Activated CD8-positive, alpha-beta memory T cell treated with anti-CD3 and anti-CD28 coated beads for 4 hours (primary cell): ENCODE measurements at places on chromosomes 16 and 17.

DNA sequence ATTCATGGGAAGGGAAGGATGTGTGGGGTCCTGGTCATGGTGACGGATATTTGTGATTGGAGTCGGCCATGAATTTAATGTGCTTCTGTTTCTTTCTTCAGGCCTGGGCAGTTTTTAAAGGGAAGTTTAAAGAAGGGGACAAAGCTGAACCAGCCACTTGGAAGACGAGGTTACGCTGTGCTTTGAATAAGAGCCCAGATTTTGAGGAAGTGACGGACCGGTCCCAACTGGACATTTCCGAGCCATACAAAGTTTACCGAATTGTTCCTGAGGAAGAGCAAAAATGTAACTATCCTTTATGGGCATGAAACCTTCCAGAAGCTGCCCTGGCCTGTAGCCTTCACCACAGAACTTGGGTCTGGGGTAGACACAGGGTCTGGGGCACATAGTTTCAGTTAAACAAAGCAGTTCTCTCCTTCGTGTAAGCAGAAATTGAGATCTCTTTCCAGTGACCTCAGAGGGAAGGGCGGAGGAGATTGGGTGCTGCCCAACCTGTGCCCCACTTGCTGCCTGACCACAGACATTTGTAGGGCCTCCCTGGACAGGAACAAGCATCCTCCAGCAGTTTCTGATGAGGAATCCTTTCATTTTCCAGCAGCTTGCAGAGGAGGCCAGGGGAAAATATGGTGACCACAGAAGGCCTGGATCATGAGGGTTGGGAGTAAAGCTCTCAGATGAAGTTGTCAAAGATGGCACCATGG, 10.1 kb downstream of the IRF8 start:
- DNase-seq, result no peak

GRCh38 chr16:77457046-77457445, 22.2 kb upstream of the ADAMTS18 start:
- DNase-seq, result no peak

- peak; percentile 51 for DNase-seq
Measured at GRCh38 chr16:81745704-81746558, 33.2 kb upstream of the PLCG2 start.

DNA sequence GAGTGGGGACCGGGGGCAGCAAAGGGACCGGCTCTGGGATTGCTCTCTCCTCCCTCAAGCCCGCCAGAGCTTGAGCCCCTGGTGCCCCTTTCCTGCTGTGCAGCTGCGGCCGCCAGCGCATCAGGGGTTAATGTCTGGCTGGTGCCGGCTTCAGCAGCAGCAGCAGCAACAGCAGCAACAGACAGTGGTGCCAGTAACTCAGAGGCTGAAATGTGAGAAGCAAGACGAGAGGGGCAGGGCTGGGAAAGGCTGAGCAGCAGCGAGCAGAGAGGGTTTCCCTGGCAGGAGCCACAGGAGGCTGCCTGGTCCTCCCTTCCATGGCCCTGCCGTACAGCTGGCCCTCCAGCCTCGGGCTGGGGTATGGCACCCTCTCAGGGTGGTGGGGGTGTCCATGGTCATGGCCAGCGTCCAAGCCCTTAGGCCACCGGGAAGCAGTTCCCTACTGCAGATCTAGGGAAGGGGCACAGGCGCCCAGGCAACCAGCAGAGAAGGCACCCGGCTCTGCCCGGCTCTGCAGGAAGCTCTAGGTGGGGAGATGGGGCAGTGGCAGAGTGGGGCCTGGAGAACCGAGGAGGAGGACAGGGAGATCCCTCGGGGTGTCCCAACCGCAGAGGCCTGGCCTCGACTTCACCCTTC, 21.1 kb upstream of the TFAP4 start:
- no peak for DNase-seq

DNA sequence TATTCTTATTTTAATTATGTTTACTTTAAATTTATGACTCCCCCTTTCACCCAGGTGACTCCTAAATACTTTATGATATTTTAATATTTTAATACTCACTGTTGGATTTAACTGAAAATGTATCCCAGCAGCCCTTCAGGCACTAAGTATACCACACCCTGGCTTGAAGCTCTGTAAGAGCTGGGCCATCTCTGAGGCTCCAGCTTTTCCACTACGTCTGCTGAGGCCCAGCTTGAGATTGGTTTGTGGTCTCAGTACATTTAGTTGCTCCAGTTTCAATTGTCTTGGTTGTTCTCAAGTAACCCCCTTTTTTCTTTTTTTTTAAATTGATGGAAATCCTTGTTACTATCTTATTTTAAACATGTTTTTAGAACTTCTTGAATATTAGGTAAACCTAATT, 27.0 kb upstream of the CAPNS2 start:
- DNase-seq, result no peak

DNA sequence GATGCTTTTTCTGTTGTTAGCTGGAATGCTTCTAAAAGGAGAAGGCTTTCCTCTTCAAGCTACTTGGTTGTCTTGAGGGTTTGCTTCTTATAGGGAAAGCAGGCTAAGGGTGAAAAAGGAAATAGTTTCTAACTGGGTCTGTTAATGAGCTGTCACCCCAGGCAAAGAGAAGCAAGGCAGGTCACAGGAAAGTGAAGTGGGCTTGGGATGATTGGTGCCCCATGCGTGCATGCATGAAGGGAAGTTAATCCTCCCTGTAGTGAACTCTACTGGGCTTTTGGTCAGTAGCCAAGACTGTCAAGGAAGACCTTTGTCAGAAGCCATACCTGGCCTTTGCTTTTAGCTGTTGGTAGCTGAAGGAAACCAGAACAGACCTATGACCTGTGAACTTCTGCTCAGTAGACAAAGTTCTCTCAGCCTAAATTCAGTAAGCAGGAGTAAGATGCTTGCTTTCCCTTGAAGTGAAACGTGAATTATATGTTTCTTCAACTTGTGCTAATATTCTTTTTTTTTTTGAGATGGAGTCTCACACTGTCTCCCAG, 16.5 kb downstream of the TENT4B start:
- DNase-seq, result no peak

DNA sequence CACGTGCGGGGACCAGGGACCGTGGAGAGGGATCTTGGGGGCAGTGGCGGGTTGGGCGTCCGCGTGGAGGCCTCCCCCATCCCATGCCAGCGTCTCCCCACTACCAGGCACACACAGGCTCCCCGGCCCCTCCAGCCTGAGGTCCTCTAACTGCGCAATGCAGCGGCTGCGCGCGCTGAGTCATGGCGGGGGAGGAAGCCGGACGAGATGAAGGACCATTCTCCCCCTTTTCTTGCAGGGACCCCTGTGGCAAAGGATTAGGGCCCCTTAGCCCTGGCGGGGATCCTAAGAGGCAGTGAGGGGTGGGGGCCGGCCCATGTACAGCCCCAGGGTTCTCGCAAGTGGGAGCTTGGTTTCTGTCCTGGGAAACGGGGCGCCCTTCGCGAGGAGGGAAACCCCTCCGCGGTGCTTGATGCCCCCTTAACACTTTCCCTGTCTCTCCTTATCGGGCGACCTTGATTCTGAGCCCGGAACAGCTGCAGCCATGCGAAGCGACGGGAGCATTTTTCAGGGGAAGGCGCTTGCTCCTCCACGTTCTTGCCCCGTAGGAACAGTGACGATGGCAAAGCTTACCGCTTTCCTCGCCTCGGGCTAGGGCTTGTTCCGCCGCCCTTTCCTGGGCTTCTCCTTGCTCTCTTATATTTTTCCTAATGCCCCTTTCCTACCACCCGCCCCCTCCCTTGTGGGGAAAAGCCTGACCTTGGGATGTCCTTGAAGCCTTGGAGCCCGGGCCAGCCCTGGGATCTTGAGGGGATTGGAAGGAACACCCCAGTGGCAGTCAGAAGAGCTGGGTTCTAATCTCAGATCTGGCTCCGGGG, 592 bp downstream of the ALDOA start:
- no peak for DNase-seq

DNA sequence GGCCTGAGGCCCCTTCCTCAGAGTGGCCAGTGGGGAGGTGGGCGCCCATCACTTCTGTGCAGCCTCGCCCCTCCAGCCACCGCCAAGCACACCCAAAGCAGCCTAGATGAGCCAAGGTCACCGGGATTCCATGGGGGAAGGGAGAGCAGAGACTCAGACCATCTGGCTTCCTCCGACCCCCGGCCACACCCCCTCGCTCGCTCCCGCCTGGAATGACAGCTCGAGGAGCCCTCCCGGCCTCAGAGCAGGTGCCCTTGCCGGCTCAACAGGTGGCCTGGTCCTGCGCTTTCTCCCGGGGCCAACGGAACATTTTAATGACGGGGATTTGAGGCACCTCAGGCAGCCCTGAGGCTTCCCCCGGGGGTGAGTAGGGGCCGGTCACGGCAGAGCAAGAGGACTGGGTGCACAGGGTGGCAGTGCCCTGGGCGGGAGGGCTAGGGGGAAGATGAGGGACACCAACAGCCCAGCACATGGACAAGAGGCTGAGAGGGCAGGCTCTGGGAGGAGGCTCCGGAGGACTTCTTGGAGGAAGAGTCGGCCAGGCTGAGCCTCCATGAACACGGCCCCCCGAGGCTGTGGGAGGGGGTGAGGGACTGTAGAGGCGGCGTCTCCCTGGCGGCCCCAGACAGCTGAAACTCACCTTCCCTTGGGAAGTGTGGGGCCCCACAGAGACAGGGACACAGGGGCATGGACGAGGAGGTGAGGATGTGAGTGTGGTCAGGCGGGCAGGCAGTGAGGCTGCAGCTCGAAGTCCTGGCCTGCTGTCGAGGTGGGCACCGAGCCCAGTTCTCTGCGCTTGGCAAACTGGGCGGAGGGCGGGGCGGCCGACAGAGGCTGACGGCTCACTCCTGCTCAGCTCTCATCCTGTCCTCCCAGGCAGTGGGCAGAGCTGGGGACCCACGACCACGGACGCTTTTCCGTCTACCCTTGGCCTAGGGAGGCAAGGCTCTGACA, 12.5 kb upstream of the C1QTNF8 start:
- DNase-seq, result no peak

- no peak for DNase-seq
Measured at GRCh38 chr17:31211352-31212012, 85.6 kb downstream of the OMG start.

- DNase-seq, result no peak
Measured at GRCh38 chr17:53166731-53167130, 656.0 kb upstream of the KIF2B start.

DNA sequence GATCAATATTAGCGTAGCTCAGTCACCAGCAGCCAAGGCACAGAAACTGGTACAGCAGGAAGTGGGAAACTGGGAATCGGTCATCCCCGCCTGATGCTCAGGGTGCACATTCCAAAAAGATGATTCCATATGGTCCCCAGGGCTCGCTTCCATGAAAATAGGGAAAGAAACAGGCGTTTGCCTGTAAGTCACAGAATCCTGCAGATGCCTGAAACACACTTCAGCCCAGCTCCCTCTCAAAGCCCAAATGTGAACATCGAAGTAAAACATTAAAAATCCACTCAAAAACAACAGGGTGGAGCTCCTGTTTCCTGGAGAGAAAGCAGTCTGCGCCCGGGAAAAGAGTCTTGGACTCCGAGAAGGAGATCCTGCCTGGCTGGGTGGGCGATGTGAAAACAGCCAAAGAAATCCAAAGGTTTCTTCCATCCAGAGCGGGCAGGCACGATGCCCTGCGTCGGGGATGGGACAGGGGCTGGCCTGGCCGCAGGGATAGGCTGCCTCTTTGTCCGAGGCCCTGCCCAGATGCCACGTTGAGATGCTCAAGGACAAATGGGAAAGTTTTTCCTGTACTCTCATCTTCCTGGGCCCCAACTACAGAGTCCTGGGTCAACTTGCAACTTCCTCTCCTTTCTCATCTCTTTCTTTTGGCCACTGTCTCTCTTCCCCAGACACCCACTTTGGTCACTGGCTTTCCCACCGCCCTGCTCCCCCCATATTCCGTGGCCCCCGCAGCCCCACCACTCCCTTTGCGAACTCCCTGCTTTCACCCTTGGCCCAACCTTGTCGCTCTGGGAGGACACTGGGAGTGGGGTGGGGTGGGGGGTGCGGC, 743 bp downstream of the WIPI1 start:
- DNase-seq, result no peak

DNA sequence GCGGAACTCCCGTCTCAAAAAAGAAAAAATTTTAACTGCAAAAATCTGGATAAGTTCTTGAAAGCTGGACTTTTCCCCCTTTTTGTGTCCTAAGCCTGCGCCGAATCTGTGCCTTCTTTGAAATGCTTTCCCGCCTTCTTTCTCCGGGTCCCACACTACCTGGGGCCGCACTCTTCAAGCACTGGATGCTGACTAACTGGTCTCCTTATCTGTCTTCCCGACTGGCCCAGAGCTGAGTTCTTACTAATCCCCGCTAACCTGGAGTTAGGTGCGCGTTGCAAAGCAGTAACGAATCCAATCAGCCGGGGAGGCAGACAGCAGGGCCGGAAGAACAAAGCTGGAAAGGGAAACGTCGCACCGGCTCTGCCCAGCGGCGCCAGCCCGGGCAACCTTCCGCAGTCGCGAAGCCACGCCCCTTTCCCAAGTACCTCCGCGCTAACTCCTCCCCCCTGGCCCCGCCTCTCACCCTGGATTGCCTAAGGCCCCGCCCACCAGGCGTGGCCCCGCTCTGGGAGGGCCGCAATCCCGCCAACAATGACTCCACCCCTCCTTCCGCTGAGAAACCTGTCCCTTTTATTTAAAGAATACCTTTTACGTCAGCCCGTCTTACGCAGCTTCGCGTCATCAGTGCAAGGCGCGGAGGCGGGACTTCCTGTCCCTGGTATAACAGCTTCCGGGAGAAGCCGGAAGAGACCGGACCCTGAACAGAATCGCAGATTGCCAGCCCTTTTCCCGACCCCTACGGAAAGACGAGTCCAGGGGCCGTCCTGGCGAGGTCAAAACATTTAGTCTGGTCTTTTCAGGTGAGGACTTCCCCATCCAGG, at the start of gene TMUB2:
TMUB2 (plus strand) TSS at position 666 of the 824 bp plus-strand sequence. CDS start 737 bp downstream, outside the sequence.
- DNase-seq, result peak; percentile 98

GRCh38 chr16:2042986-2043666, 4.5 kb downstream of the NTHL1 start:
- DNase-seq, result no peak

- DNase-seq, result no peak
Measured at GRCh38 chr17:969811-970355, 9.7 kb downstream of the NXN start.

- DNase-seq, result no peak
Measured at GRCh38 chr17:28189667-28190066, 129.3 kb upstream of the TMEM97 start.

- no peak for DNase-seq
Measured at GRCh38 chr16:56355221-56355620, 70.1 kb downstream of the AMFR start.
